HFFc6 (cell line): ENCODE measurements at places on chromosomes 2 and 18. TPM values are rescaled to one million over a fixed set of nuclear protein-coding genes. Genes with fewer than 3 reads are reported as not detected.
A peak's percentile ranks its signal among the peaks of the same experiment; 100 is the strongest.

- no peak for DNase-seq
Measured at GRCh38 chr2:143429932-143430679, 300.9 kb downstream of the ARHGAP15 start.

- no peak for DNase-seq
Measured at GRCh38 chr2:220065581-220065980, 438.2 kb downstream of the SLC4A3 start.

DNA sequence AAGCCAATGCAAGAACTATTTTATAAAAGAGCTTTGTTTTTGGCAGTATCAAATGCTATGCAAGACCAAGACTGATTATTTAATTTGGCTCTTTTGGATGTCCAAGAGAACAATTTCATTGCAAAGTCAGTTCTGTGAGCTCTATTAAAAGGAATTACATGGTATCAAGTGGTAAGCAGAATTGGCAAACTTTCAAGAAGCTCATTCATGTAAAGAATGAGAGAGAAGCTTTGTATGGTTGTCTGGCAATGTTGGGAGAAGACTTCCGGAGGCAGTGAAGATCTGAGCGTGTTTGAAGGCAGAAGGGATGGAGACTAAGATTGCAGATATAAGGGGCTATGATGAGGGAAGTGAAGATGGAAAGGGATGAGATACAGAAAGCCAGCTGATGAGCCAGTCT lies 49.6 kb downstream of the CPS1 start:
- no peak for DNase-seq

DNA sequence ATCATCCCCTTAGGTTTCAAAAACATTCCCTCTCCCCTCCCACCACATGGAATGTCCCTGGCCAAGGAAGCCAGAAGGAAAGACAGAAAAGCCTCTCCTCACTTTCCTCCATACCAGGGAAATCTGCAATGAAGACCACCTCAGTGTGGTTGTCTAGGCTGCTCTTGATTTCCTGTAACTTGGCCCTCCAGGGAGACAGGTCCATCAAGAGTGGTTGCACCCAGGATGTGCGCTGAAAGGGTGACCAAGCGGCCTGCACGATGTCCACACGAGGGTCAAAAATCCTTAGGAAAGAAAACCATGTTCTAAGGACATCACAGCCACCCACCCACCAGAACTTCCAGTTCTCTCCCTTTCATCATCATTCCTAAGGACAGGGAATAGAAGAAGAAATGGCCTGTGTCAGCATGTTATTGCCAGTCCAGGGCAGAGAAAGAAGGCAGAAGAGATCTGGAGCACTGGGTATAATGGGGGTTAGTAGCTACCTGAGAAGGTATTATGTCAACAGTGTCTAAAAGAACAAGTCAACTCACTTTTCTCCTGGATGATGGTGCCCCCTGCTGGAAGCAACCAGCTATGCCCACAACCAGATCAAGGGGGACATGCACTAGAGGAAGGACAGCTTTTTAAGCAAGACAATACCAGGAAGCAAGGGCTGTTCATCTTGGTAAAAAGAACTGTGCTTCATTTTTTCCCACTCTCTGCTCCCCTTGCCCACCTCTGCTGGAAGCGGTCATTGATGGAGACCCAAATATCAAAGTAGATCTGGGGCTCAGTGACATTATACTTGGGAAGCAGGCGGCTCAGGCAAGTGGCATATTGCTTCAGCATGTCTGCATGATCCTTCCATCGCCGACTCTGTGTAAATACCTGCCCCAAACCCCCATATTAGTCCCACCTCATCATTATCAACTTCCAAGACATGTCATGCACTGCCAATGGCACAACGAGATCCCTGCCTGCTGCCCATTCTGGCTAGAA lies 9.3 kb downstream of the GGCX start:
- peak; percentile 58 for DNase-seq

GRCh38 chr18:579238-579637 lies 942 bp upstream of the CETN1 start:
- no peak for DNase-seq

- peak; percentile 39 for DNase-seq
Measured at GRCh38 chr2:227414846-227415245, 27.1 kb upstream of the SCYGR1 start.

DNA sequence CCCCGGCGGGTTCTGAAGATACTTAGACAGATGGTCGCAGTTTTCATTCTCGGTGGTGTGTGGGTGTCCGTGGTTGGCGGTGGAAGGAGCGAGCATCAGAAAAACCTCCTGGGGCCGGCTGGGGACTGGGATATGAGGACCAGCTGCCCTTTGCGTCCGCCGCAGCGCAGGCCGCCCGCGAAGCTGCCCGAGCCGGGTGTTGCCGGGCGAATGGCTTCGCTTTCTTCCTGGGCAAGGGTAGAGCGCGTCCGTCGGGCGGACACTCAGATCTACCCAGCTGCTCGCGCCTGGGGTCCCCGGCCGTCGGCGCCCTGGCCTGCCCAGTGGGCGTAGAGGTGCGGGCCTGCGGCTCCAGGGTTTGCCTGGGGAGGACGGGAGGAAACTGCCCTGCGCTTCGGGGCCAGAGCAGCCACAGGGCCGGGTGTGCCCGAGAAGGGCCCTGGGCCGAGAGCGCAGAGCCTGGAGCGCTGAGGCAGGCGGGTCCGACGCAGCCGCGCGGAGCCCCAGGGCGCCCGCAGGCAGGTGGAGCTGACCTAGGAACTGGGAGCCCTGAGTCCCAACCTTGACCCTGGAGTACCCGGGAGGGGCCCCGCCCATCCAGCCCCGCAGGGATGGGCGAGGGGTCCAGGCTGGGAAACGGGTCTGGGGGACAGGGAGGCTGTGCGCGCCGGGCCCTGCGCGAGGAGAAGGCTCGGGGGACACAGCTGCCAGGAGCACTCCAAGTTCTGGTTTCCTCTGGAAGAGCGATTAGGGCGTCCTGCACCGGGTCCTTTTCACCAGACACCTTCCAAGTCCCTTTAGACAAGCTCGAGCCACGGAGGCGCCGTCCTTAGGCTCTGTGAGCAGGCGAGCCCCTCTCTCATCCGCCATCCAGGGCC lies 1.3 kb downstream of the TWIST2 start:
- DNase-seq: no peak

DNA sequence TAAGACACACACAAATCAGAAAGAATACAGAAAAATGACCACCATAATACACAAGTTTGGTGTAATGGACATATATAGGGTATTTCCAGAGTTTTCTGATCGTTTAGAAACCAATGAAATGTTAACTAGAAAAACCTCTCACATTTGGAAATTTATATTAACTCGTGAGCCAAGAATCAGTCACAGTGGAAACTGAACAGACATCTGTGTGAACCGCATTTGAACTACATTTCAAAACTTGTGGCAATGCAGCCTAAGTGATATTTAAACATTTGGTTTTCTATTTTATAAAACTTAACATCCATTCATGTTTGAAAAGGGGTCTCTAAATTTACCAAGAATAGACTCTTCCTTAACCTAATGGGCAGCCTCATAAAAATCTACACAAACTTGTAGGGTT lies 29.0 kb upstream of the KCNG2 start:
- no peak for DNase-seq

GRCh38 chr2:73238976-73239375 lies 4.9 kb downstream of the CCT7 start:
- DNase-seq: no peak

- DNase-seq: no peak
Measured at GRCh38 chr2:5530011-5530696, 162.0 kb upstream of the SOX11 start.

GRCh38 chr2:233838726-233839446 lies 15.4 kb downstream of the HJURP start:
- no peak for DNase-seq

DNA sequence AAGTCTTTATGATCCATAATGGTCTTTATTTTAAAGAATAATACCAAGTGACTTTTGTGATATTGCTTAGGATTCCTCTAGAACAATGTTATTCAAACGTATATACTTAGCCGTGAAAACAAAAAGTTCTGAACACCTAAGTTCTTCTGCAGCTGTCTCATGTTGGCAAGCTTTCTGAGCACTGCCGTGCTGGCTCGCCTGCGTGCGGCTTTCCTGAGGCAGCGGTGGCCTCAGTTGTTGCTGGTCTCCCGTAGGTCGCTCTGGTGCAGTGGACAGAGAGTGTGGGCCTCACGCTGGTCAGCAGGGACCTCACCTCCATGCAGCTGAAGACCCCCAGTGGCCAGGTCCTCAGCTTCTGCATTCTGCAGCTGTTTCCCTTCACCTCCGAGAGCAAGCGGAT lies 66.8 kb upstream of the NFATC1 start:
- DNase-seq: no peak

GRCh38 chr2:12057436-12058166 lies 311.2 kb downstream of the LPIN1 start:
- no peak for DNase-seq

DNA sequence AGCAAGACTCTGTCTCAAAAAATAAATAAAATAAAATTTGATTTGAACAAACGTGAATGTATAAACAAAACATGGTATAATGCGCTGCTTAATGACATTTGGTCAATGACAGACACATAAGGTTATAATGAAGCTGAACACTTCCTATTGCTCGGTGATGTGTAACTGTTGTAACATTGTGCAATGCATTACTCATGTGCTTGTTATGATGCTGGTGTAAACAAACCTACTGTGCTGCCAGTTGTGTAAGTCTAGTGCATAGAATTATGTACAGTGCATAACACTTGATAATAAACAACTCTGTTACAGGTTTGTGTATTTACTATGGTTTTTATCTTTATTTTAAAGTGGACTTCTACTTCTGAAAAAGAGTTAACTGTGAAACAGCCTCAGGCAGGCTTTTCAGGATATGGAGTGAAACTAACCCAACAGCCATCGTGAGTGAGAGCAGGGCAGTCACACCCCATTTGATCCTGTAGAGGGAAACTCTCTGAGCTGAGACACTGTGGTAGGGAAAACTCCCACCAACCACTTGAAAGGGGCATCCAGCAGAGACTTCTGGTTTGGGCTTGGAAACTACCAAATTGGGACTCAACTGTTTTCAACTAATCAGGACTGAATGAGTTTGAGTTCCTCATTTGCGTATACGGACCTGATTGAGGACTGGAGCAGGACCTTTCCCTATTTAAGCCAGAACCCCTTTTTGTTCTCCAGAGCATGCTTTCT lies 8.7 kb upstream of the RPRD1A start:
- DNase-seq: peak; percentile 75

DNA sequence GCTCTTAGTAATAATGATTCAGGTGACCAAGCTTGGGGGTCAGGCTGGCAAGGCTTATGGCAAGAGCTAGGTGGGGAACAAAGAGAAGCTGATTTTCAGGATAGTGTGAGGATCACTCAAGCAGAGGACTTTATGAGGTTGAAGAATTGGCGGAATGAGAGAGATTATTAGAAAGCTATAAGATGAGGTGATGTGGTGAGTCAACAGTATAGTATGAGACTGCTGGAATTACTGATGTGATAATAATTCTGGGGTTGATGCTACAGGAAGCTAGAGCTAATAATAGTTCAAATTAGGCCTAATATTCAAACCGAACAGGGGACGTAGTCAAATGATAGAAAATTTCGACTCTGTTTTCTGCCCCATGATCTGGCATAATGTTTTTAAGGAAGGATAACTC lies 2115.3 kb upstream of the PIK3C3 start:
- peak; percentile 33 for DNase-seq

- peak; percentile 4 for DNase-seq
Measured at GRCh38 chr2:61090386-61090921, 24.8 kb downstream of the SANBR start.

- DNase-seq: peak; percentile 22
Measured at GRCh38 chr18:28127763-28128658, 48.9 kb downstream of the CDH2 start.

DNA sequence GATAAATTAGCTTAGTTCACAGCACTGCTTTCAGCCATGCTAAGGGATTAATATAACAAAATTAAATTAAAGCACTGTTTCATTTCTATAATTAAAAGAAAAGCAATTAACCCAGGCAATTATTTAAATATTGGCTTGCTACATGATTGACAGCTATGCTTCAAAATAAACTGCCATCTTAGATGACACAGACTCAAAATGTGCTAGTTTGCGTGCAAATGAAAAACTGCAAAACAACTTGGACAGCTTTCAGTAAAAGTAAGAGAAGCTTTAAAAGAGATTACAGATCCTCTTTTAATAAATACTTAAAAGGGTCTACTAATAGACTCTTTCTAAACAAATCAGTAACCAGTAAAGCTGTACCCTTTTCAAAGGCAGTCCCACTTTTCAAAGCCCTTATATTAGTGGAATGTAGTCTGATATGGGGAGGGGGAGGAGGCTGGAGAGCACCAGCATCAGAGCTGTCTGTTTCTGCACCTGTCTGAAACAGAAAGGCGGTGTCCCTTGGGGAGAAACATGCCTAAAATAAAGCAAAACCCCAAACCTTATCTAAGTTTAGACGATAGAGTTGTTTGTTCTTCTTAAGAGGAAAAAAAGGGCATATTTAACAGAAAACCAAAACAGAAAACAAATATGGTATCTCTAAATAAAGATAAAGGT lies 20.8 kb downstream of the EIF2AK3 start:
- DNase-seq: no peak

GRCh38 chr18:54766634-54767033 lies 61.6 kb upstream of the RAB27B start:
- DNase-seq: no peak

- DNase-seq: no peak
Measured at GRCh38 chr2:207939342-207940108, 85.8 kb downstream of the PLEKHM3 start.

DNA sequence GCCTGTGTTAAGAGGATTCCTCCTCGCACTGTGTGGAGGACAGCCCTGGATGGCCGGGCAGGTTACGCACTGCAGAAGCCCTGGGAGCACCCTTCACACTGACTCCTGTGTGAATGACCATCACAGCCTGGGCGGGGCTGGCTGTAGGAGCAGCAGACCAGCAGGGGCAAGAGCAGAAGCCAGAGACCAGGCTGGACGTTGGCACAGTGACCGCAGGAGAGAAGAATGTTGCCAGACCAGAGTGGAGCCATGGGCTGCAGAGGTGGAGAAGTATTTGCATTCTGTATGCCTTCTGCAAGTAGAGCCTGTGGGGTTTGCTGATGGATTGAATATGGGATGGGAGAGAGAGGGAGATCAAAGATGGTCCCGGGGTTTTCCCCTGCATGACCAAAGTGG lies 23.1 kb downstream of the LRRFIP1 start:
- DNase-seq: no peak

The CYP27C1 gene
- total RNA-seq: 0.09 to 0.11 TPM (median 0.09 TPM) in 3 replicates

The MARCHF4 gene
- total RNA-seq: 44.9 and 51.6 TPM in 2 replicates

The C2orf81 gene
- total RNA-seq: 1.2 and 1.9 TPM in 2 replicates

The CFAP65 gene
- not detected in 3 replicates for total RNA-seq

The KHK gene
- total RNA-seq: 0.90 to 2.2 TPM (median 1.3 TPM) in 3 replicates

The GPR155 gene
- 3.2 and 7.5 TPM in 2 replicates for total RNA-seq

The CD207 gene
- not detected in 3 replicates for total RNA-seq

The CYRIA gene
- total RNA-seq: not detected in 3 replicates

The SATB2 gene
- 6.2 to 12.7 TPM (median 8.0 TPM) in 3 replicates for total RNA-seq
